ENCODE measurements at places on chromosomes 2 and 18. TPM values are rescaled to one million over a fixed set of nuclear protein-coding genes. Genes with fewer than 3 reads are reported as not detected.

RIT2 gene
- not detected for total RNA-seq

DNA sequence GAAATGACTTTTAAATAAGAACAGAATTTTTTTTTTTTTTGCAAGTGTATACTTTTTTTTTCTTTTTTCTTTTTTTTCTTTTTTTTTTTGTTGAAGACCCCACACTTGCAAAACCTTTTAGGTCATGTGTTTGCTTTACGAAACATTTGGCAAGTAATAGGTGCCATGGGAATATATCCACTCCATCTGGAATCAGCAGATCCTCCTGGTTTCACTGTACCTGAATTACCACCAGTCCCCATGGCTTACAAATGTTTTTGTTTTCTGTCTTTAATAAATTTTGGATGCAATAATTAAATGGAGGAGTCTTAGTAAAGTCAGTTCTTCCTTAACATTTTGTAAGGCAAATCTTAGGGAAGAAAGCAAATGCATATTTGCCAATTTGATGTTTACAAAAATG, 559.7 kb upstream of the ZEB2 start:
- no peak for DNase-seq

DNA sequence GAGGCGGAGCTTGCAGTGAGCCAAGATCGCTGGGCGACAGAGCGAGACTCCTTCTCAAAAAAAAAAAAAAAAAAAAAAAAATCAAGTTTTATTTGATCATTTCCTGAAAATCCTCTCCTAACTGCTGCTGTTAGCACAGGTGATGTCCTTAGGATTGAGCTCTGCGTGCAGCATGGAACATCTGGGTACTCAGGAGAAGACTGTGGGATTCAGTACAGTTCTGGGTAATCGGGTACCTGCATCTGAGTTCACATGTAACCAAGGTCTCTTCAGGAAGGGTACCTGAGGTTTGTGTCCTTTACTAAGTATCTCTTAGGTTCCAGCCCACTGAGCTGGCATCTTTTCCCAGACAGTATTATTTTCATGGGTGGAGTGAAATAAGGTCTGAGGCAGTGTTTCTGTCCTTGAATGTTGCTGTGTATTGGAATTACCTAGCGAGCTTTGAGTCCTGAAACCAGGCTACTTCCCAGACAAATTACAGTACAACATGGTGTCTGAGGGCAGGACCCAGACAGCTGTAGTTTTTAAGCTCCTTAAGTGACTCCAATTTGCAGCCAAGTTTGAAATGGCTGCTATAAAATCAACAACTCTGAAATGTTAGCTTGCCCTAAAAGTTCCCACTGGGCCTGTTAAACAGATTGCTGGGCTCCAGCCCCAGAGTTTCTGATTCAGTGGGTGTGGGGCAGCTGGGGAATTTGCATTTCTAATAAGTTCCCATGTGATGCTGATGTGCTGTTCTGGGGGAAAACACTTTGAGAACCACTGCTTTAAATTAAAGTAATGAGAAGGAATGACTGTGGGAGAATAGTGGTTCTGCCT, 120.5 kb downstream of the PMAIP1 start:
- no peak for DNase-seq

DNA sequence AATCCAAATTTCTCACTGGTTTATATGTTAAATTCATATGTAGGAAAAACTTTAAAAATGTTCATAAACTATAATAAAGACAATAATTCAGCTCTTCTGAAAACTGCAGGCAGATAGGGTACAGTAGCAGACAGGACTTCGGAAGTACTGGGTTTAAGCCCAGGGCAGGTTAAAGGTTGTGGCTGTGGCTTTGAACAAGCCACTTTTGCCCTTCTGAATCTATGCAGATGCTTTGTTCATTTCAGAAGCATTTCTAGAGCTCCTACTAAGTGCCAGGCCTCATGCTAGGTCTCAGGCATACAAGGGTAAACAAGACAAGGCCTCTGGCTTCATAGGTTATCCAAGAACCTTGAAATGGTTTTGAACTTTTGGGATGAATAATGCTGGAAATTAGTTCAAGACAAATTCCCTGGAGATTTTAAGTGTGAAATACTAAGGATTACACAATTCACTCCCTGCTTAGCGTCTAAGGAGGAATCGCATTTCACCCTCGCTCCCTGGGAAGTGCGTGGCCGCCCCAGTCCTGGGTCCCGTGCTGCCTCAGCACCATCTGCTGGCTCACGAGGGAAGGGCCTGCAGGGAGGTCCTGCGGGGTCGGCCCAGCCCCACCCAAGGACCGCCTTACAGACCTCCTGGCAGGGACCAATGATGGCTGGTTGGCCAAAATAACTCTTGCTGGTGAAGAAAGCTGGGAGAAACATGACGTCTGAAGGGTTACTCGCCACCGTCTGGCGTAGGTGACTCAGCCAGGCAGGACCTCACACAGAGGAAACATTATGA, 67.7 kb upstream of the L3MBTL4 start:
- DNase-seq: peak; percentile 75

DNA sequence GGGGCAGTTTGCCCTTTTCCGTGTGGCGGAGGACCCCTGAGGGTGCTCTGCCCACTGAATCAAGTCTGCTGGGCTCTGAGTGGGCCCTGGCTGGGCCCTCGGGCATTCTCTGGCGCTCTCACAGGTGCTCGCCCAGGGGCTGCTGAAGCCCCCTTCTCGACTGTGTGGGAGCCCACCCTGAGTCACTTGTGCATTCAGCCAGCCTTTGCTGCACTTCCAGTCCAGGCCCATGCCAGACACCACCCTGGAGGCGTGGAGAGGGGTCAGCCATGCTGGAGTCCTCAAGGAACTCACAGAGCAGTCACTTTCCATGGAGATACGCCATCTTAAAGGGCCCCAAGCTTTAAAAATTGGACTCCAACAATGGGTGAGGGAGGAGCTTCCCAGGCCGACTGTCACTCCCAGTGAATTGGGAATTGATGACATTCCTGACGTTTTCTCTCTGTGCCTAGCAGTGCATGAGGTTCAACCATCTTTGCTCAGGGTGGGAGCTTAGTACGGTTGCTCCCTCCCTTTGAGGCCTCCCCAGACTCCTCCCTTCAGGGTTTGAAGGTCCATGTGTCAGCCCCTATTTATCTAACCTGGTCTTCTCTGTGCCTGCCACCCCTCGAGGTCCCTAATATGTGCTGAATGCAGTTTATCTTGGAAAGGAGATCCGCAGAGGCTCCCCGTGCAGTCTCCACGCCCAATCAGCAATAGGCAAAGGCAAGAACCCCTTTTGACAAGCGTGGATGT, 71.8 kb upstream of the HS6ST1 start:
- DNase-seq: no peak

- no peak for DNase-seq
Measured at GRCh38 chr2:160157861-160158829, 41.9 kb downstream of the ITGB6 start.

- DNase-seq: no peak
Measured at GRCh38 chr2:195238826-195239225, 418.2 kb upstream of the SLC39A10 start.

AMER3 gene
- not detected for total RNA-seq

DNA sequence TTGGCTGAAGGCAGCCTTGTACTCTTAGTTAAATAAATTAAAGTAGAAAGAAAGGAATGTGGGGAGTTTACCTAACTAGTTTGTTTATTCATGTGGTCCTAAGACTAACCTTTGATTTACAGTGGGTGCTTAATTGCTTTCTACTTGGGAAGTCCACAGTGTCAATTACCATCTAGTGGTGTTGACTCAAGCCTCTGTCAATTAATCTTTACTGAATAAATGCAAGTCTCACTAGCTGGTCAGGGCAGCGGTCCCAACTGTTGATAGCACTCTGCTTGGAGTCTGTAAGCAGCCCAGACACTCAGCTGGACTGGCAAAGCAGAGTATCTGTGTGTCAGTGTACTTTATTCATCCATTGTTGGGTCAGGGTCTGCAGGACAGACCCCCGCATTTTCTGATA, 15.8 kb downstream of the ZNF514 start:
- DNase-seq: no peak

COPS8 gene
- total RNA-seq: 96.7 TPM

REG1B gene
- not detected for total RNA-seq

MYOM1 gene
- 815 TPM for total RNA-seq

DNA sequence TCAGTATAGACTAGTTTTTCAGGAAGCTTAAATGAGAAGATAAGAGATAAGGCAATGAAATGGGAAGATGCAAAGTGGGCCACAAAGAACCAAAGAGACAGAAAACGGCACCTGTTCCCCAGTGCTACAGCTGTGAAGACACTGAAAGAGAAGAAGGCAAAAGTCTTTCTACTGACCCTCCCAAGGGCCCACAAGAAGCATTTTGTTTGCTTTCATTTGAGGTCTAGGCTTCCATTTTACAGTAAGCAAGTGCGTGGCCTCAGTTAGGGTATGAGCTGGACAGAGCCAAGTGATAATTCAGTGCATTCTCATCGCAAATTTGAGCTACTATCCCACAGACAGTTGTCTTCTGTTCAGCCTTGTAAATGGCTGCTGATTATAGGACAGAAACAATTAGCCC, 53.4 kb upstream of the STK17B start:
- no peak for DNase-seq

GRCh38 chr18:23756590-23757436, 67.6 kb downstream of the LAMA3 start:
- DNase-seq: no peak

GRCh38 chr2:217797165-217797564, 205.6 kb downstream of the TNS1 start:
- no peak for DNase-seq

GRCh38 chr2:164567335-164567989, 53.8 kb downstream of the GRB14 start:
- DNase-seq: no peak

ASB1 gene
- 52.6 TPM for total RNA-seq

DNA sequence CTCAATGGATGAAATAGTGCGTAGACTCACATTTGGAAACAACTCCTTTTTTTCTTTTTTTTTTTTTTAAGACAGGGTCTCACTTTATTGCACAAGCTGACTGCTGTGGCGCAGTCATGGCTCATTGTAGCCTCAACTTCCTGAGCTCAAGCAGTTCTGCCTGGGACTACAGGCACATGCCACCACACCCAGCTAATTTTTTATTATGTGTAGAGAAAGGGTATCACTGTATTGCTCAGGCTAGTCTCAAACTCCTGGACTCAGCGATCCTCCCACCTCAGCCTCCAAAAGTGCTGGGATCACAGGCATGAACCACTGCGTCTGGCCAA, 17.4 kb downstream of the HAT1 start:
- no peak for DNase-seq

DNA sequence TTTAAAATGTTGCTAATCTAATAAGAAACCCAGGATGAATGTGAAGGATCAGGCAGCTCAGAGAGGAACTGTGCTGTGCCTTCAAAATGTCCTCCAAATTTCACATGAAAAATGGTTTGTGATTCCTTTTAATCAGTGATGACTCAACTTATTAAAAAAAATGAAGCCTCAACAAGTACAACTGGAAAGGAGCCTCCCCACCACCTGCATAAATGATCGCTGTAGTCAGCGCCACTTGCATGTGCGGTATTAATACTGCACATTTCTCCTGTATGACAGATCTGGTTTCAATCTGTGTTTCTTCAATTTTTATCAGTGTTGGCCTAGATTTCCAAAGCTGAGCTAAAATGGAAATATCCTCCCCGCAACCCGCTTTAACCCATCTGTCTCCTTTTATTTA, 115.0 kb upstream of the TMEM200C start:
- DNase-seq: no peak

GRCh38 chr2:171226461-171226860, 65.8 kb upstream of the TLK1 start:
- no peak for DNase-seq

- no peak for DNase-seq
Measured at GRCh38 chr2:95530734-95531133, 46.2 kb upstream of the TRIM43B start.

DNA sequence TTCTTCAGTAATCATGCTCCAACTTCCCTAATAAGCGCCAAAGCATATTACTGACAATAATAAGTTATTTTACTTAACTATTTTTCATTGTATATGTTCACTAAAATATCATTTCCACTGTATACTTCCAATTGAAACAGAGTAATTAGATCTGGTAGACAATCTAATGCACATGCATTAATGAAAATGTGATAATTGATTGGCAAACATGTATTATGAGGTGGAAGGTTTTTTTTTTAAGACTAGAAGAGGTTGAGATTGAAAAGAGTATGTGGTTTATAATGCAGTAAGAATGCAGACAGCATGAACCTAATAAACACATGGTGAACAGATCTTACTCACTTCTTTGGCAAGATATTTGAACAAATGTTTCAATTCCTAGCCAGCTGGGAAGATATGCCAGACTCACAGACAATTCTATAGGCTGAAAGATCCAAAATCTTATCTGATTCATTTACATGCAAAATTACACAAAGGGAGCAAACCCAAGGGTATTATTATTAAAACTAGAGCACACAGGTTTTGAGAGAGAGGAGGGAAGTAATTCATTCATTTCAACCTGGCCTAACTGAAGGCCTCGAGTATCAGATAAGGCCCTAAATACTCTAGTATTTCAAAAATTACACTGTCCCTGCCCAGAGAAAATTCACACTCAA, 2.8 kb downstream of the NCKAP1 start:
- DNase-seq: no peak

- DNase-seq: no peak
Measured at GRCh38 chr2:144030791-144031190, 489.1 kb downstream of the ZEB2 start.

GRCh38 chr2:175441181-175441761, 259.8 kb upstream of the ATP5MC3 start:
- DNase-seq: no peak

- DNase-seq: peak; percentile 5
Measured at GRCh38 chr2:240277073-240277806, 136.8 kb upstream of the OTOS start.

NEU4 gene
- 0.11 TPM for total RNA-seq

DNA sequence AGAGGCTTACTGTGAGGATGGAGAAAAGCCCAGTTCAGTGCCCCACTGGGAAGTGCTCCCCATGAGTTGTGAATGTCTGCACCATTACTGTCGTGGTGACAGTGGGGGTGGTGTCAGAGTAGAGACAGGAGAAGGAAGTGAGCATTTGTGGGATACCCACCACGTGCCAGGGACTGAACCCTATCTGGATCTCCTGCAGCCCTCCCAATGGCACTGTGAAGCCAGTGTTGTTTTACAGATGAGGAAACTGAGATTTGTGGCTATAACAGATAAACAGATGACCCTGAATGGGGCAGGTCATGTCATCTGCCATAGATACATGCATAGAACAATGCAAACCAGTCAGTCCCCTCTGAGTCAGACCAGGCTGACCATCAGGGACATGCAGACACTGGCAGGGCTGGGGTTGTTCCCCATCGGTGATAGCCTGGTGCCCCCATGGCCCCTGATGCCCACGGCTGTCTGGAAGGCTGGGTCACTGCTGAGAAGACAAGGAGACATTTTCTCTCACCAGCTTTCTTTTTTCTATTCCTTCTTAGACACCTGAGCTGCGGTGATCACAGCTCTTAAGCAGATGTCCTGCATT, 60.8 kb downstream of the EMILIN2 start:
- DNase-seq: no peak

- no peak for DNase-seq
Measured at GRCh38 chr2:72012886-72013574, 134.6 kb downstream of the CYP26B1 start.

GALR1 gene
- total RNA-seq: not detected

GRCh38 chr2:23637011-23637778, 252.2 kb downstream of the KLHL29 start:
- no peak for DNase-seq
